A172 (cell line): ENCODE measurements at places on chromosomes 4 and X. TPM values are rescaled to one million over a fixed set of nuclear protein-coding genes. Genes with fewer than 3 reads are reported as not detected.

The VCX gene
- total RNA-seq, result 2.8 and 9.0 TPM in 2 replicates

The GNRHR gene
- not detected in 2 replicates for total RNA-seq

The PDE6B gene
- not detected in 2 replicates for total RNA-seq

The AMOT gene
- total RNA-seq, result 1.7 and 3.2 TPM in 2 replicates

The KANTR gene
- 4.4 and 6.0 TPM in 2 replicates for total RNA-seq

The RHOXF1 gene
- total RNA-seq, result not detected in 2 replicates

The TASL gene
- total RNA-seq, result not detected in 2 replicates

The ASB12 gene
- not detected in 2 replicates for total RNA-seq

The TEX28 gene
- not detected in 2 replicates for total RNA-seq

The CLNK gene
- not detected in 2 replicates for total RNA-seq

The ATOH1 gene
- not detected in 2 replicates for total RNA-seq

The ERCC6L gene
- 16.3 and 19.0 TPM in 2 replicates for total RNA-seq

The DBET gene
- total RNA-seq, result not detected in 2 replicates

The PPBP gene
- total RNA-seq, result not detected in 2 replicates

The RAB9B gene
- total RNA-seq, result 0.96 and 3.3 TPM in 2 replicates

The UFSP2 gene
- total RNA-seq, result 46.8 and 52.6 TPM in 2 replicates

The AREG gene
- total RNA-seq, result not detected in 2 replicates

The EDNRA gene
- total RNA-seq, result 0.31 and 0.57 TPM in 2 replicates

The CMC4 gene
- 25.6 and 38.7 TPM in 2 replicates for total RNA-seq

The SYP gene
- total RNA-seq, result 0.05 and 0.48 TPM in 2 replicates

The RADX gene
- total RNA-seq, result not detected in 2 replicates

The ZBTB49 gene
- total RNA-seq, result 0.91 and 6.3 TPM in 2 replicates

The F8A2 gene
- not detected in 2 replicates for total RNA-seq

The ZDHHC15 gene
- not detected in 2 replicates for total RNA-seq

The GABRQ gene
- not detected in 2 replicates for total RNA-seq

The PRR32 gene
- not detected in 2 replicates for total RNA-seq

The PALLD gene
- total RNA-seq, result 17.9 and 26.4 TPM in 2 replicates

The STOX2 gene
- 2.3 and 3.4 TPM in 2 replicates for total RNA-seq

The DRP2 gene
- total RNA-seq, result 0.05 and 0.10 TPM in 2 replicates

The KLHL13 gene
- total RNA-seq, result 0.26 and 0.81 TPM in 2 replicates
